Urothelium cell line (cell line): ENCODE measurements at places on chromosomes 3 and 15.

DNA sequence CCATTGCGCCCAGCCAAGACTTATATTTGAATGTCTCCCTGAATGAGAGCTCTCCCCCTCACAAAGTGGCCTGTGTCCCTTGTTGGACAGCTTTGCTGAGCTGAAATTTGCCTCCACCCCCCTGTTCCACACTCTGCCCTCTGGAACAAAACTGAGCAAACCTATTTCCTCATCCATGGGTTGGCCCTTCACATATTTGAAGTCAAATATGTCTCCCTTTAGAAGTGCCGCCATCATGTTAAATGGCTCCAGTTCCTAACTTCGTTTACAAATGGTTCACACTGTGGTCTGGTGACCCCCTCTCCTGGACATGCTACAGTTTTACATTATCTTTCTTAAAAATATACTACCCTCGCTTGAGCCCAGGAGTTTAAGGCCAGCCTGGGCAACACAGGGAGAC is 4.6 kb downstream of the PLIN1 start:
- DNase-seq: no peak

DNA sequence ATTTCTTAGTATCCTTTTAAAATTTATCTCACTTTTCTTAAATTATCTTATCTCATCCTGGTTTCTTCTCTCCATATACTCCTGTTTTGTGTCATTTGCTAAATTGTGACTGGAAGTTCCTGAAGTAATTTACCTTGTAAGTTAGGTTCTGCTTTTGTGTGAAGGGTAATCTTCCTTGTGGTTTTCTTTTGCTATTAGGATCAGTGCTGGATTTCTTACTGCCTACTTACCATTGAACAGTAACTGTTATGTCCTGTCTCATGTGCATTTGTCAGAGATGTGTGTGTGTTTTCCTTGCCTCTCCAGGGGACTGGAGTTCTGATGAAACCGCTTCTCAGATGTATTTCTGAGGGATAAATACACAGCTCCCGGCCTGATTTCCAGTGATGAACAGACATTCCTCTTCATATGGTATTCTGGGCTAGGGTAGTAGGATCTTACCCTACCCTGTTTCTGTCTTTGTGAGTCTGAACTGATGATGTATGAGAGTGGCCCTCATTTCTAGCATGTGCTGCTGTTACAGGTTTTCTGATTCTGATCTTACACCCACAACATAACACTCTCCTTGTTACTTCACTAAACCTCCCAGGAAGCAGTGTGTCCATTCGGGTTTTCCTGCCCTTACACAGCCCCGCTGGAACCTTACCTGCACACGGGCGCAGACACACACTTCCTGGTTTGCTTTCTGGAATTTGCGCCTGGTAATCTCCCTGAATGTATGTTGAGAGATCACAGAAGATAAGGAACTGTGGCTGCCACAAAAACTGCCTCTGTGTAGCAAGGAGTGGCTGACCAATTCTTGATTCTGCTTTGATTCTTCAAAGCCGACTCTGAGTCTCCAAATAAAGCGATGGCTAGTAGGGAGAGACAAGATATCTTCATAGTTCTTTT is 14.7 kb downstream of the PAK2 start:
- DNase-seq: no peak

DNA sequence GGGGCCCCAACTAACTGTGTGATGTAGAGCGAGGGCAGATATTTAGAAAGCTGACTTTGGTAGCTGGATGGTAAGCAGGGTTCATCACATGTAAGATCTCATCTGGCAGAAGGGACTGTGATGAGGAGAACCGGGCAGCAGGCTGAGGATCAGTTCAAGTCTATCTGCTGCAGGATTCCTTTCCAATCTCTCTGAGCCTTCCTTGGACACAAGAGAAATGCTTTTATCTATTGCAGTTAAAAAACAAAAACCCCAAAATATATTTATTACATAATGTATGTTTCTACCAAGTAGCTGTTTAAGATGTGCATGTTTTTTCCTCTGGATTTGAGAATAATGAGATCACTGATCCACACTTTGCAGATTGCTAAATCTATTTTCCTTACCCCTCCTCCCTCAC is 411.5 kb downstream of the RAP2B start:
- no peak for DNase-seq

DNA sequence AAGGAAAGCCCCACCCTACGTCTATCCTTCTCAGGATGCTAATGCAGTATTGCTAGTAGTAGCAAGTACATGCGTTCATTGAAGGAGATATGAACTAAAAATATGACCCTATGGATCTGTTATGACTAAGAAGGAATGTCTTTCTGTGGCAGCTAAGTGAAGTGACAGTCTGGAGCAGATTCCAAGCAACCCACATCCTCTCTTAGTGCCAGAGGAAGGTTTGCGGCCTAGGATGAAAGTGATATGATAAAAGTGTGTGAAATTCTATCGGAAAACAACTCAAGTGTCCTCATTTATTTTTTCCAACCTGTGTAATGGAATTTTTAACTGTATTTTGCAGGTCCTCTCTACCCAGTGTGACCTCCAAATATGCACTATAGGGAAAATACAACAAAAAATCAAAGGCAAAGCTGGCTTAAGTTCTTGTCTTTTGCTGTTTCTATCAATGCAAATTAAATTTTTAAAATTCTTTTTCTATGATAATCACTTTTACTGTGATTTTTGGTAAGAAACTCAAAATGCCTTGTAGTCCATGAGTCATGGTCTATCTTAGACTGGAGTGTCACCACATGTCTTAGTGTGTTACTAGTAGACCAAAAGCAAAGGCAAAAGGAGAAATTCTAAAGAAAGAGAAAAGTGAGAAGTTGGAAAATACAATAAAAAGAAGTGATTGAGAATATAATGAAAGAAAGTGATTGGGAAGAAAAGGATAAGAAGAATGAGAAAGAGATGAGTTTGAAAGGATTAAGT is 161.2 kb upstream of the TMCO5A start:
- DNase-seq: peak; percentile 73

DNA sequence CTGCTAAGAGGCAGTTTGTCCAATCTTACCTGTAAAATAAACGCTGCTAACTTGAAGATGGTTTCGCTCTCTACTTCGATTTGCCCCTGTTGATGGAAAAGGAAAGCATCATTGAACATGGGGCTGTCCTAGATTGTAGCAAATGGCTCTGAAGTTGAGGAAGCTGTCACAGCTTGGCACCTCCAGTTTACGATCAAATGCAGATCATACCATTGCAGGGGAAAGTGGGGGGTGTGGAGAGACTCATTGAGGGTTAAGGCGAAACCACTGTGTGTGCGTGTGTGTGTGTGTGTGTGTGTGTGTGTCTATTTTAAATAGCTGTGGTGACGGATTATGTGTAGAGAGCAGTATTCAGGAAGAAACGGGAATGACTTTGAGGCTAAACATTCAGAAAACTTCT is 127.6 kb upstream of the LMOD3 start:
- no peak for DNase-seq

DNA sequence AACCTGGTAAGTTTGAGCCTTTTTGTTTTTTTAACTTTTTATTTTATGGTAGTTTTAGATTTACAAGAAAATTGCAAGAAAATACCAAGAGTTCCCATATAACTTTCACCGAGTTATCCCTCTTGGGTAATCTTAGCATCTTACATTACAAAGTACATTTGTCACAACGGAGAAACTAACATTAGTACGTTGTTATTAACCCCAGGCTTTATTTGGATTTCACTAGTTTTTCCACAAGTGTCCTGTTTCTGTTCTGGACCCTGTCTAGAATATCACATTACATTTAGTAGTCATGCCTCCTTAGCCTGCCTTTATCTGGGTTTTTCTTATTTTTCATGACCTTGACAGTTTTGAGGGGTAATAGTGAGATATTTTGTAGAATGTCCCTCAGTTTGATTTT is 53.5 kb upstream of the KPNA4 start:
- DNase-seq: no peak

DNA sequence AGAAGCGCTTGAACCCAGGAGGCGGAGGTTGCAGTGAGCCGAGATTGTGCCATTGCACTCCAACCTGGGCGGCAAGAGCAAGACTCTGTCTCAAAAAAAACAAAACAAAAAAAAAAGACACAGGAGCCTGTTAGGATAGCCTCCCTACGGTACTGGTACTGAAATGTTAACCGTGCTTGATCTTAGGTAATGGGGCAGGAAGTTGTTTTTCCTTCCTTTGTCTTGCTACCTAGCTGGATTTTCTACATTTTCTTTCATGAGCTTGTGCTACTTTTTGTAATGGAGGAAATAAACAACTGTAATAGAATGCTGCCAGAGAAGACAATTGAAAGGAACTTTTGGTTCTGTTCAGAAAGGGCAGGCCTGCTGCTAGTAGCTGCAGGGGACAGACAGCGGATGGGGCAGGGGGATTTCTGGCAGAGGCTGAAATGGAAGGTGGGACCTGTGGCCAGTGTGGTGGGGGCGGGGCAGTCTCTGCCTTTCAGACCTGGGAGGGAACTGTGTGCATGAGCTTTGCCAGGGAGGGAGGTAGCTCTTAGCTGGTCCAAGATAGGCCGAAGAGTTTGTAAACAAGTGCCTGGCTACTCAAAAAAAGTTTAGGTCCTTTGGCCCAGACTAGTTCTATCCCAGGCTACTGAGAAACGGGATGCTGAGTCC is 49.0 kb upstream of the SEMA4B start:
- DNase-seq: no peak

DNA sequence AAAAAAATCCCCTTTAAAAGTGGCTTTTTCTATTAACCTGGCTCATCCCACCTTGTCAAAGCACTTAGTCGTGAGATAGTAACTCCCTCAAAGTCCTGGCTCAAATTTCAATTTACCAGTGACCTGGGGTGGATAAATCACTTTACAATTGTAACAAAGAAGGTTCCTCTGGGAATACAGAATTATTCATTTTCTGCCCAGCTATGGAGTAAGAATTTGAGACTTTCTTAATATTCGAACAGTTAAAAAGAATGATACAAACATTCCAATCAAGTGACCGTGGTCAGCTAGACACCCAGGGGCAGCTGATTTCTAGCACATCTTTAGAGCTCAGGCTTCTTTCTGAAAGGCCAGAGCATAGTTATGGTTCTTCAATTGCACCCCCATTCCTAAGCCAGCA is 291.0 kb upstream of the TGFBR2 start:
- no peak for DNase-seq

DNA sequence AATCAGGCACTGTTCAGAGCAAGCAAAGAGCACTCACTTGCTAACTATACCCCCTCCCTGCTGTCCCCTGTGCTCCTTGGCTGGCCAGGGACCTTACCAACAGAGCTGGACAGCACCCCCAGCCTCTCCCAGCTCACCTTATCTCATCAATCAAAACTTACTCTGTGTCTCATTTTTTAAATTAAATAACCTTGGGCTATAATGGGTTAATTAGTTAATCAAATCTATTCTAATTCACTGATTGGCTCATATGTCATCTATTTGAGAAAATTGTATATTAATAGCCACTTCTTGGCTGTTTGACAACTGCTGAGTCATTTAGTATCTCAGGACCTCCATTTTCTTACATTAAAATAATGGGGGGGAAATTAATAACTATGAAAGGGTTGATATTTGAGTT is 22.9 kb downstream of the IL5RA start:
- no peak for DNase-seq

GRCh38 chr15:24675332-24676144 is at the start of gene NPAP1:
Gene NPAP1, plus strand, starts transcription at chr15:24675775. Its CDS starts 93 bp downstream, at chr15:24675868.
- DNase-seq: no peak

DNA sequence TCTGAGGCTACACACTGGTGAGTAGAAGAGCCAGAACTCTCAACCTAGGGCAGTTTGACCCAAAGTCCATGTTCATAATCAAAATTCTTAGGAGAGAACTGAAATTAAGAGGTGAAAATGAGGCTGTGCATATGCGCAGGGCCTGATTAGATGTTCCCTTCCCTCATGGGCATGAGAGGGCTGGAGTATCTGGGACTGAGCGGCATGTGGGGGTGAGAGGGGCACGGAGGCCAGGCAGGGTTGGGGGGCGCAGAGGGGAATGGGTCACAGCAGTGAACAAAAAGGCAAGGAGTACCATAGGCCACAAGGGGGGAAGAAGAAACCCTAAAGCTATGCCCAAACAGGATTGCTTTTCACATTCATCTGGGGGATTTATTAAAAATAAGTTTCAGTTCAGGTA is 31.3 kb downstream of the ADAMTS9 start:
- no peak for DNase-seq

- DNase-seq: no peak
Measured at GRCh38 chr15:55250392-55250791, 39.2 kb downstream of the RAB27A start.

- DNase-seq: no peak
Measured at GRCh38 chr15:39908186-39908585, 11.9 kb downstream of the GPR176 start.

DNA sequence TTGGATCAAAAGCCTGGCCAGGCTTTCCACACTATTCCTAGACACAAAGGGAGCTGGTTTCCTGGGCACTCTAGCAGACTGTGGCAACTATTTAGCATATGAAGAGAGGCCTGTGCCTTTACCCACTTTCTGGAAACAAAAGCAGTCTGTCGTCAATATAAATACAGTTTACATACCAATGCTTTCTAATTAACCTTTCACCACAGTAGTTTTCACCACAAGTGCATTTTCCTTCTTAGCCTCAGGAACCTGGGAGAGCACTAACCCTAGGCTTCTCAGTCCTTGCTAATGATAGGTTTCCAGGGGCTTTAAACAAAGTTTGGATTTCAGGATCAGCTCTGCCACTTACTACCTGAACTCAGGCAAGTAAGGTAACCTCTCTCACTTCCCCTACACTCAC is 499.1 kb downstream of the MAGI1 start:
- no peak for DNase-seq

GRCh38 chr15:78147566-78147965 is 1.6 kb upstream of the IDH3A start:
- no peak for DNase-seq

DNA sequence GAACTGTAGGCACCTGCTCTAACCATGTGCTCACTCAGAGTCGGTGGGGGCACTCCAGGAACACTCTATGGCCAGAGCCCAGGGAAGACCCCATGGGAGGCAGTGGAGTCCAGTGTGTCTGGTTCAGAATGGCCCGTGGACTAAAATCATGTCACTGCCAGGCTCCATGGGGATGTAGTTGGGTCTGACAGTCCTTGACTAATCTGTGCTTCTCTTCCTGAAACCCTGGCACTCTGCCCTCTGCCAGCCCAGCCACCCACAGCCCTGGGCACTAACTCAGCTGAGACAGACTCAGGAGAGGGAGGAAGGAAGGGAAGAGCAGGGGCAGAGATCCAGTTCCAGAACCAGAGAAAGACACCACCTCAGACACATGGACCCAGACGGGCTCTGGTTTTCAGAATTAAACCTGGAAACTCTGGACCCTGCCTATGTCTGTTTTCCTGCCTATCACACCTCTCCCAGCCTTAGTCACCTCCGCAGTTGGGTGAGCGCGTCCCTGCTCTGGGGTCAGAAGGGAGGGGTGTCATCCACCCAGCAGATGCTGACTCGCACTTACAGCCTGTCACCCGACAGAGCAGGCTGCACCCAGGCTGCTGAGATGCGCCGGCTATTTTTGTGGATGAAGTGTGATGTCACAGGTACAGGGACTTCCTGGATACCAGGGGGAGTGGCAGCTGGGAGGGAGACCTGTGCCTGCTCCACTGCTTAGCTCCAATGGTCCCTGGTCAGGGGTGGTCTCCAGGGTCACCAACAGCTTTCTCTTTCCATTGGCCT is 56.8 kb upstream of the INSYN1 start:
- DNase-seq: peak; percentile 40

- DNase-seq: no peak
Measured at GRCh38 chr3:113660896-113661295, 35.5 kb downstream of the USF3 start.
